T-helper 1 cell (primary cell): ENCODE measurements at places on chromosomes 5 and 9.

DNA sequence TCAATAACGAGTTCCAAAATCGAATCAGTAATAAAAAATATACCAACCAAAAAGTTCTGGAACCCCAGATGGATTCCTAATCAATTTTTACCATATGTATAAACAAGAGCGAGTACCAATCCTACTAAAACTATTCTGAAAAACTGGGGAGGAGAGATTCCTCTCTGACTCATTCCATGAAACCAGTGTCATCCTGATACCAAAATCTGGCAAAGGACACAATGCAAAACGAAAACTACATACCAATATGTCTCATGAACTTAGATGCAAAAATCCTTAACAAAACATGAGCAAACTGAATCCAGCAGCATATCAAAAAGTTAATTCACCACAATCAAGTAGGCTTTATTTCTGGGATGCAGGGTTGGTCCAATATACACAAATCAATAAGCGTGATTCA is 30.5 kb upstream of the MACIR start:
- DNase-seq: peak; percentile 9

DNA sequence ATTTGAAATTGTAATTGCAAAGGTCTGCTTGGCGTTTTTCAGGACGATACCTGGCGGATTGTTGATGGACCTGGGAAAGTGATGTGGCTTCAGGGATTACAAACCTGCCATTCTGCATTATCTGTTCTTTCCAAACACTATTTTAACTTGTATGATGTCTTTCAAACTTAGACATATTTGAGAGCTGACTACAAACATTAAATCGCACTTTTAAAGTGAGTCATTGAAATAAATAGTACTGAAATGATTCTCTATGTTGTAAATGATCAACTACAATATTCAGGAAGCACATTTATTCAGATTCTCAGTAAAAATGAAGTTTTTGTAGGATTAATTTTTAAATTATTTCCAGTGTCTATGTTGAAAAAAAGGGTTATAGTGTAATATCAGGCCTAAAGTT is 32.3 kb upstream of the TMEM171 start:
- no peak for DNase-seq

DNA sequence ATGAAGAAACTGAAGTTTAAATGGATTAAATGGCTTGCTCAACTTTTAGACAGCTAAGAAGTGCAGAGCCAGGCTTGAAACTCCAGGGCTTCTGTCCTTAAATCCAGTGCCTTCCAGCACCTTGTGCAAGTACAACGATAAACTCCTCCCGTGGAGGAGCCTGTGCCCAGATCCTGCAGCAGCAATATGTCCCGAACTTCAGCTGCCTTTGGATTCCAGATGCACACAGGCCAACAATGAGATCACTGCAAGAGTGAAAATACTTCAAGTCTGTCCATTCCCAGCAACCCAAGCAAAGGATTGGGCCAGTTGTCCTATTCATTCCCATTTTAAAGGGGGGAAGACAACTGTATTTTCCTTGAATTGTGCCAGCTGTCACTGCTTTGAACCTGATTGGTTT is 199.6 kb downstream of the CRB2 start:
- no peak for DNase-seq

DNA sequence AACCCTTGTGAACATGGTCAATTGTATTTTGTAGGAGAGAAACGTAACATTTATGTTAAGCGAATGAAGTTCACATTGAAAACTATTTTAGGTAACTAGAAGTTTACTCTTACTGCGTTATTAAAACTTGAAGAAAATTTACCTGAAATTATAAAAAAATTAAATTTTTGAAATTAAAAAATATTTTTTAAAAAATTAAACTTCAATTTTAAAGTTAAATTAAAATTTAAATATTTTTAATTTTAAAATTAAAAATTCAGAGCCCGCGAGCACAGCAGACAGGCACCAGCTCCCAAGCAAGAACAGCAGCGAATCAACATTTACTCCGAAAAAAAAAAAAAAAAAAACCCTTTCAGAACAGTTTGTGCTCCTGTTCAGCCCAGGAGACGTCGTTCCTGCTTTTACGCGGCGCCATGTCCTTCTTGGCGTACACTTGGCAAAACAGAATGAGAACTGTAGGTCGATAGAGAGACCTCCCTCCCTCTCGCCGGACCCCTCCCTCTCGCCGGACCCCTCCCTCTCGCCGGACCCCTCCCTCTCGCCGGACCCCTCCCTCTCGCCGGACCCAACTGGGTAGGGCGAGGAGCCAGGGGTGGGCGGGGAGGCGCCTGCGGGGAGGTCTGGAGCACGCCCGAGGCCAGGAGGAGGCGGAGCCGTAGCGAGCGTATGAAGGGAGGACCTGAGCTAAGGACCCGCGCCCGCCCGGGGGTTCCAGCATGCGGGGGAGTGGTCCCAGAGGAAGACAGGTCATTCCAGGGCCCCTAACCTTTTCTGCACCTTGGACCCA is 235.8 kb downstream of the ROR2 start:
- DNase-seq: peak; percentile 25

GRCh38 chr9:115596021-115596745 is 478.2 kb upstream of the TNC start:
- DNase-seq: no peak

- no peak for DNase-seq
Observed at GRCh38 chr5:163623986-163624385, 118.6 kb downstream of the MAT2B start.

DNA sequence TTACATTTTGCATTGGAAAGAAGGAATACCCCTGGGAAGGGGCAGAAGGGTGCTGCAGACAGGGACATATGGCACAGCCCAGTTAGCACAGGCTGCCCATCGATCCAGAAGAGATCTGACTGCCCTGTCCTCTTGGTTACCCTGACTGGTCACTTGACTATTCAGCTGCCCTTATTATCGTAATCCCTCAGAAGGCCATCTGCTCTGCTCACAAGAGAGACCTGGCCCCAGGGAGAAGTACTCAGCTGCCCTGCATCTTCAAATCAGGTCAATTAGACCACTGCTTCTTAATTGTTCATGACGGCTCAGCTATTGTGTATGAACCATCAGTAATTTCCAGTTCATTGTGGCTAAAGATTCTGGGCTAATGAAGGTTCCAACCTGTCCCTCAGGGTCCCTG is 345.0 kb downstream of the TLE1 start:
- DNase-seq: no peak

- no peak for DNase-seq
Observed at GRCh38 chr5:9411142-9411541, 134.7 kb downstream of the SEMA5A start.

- DNase-seq: no peak
Observed at GRCh38 chr5:124408738-124409453, 337.5 kb downstream of the ZNF608 start.

DNA sequence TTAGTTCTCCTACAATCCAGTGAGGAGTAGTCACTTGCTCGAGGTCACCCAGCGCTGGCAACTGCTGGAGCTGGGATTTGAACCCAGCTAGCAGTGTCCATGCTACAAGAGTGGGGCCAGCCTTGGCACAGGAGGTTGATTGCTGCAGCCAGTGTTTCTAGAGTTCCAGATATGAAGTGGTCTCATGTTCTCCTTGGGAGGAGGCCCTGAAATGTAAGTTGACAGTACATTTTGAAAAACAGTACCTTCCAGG is 802 bp downstream of the CCDC107 start:
- DNase-seq: no peak

DNA sequence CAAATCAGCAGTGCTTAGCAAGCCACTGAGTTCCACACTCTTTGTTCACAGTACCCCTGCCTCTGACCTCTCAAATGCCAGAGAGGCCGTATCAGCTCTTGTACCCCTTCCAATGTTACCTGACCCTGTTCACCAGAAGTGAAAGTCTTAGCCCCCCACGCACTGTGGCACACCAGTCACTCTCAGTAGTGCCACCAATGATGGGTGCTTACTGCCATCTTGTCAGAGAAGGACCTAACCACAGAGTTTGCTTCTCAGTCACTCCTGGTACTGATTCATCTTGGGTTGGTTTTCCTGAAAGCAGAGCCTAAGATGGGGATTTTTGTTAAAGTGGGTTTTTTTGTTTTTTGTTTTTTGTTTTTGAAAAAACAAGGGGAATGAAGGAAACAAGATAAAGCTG is 28.8 kb upstream of the PANK3 start:
- DNase-seq: peak; percentile 3

GRCh38 chr9:68923480-68923879 is 90.4 kb downstream of the PRKACG start:
- DNase-seq: no peak

GRCh38 chr9:121662359-121662758 is 10.9 kb downstream of the DAB2IP start:
- no peak for DNase-seq

DNA sequence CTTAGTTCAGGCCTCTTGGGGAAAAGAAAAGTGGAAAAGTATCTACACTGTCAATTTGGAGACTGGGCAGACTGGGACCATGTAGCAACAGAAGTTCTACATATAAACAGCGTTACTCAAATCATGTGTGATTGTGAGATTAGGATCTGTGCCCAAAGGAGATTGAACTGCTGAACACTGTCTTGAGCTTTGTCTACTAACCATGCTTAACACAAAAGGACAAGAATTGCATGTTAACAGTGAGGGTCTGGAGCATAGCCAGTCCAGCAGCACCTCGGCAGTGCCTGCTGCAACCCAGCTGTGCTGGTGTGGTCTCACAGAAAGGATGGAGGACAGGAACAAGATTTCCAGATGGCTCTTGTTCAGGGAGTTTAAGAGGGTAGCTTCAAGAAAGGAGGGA is 5.7 kb downstream of the PAM start:
- DNase-seq: no peak

DNA sequence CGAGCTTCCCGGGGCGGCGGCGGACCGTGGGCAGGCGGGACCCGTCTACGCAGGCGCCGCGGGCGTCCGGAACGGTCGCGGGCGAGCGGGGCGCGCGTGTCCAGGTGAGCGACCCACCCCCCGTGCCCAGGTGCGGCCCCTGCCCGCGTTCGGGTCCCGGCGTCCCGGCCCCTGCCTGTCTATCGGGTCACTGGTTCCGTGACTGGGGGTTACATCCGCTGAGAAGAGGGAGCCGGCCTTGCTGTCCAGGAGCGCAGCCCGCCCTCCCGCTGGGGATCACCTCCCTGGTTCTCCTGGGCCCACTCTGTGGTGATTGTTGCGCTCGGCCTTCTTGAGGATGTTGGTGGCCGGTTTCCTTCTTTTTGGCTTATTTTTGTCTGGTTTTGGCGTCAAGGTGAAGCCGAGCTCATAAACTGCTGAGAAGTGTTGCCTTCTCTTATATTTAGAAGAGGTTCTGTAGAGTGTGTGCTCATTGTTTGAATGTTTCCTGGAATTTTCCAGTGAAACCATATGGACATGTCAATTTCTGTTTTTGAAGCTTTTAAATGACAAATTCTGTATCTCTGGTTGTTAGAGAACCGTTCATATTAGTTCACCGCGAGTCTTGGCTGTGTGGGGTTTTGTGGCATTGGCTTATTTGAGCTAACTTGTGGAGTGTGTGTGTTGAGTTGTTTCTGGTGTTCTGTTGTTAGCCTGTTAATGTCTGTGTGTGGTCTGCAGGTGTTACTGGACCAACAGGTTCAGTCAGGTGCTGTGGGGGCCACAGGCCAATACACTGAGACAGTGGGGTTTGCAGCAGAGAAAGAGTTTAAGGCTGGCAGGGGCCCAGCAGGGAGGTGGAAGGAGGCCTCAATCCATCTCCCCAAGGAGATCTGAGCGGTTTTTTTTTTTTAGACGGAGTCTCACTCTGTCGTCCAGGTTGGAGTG is 621 bp downstream of the CEP72 start:
- no peak for DNase-seq

DNA sequence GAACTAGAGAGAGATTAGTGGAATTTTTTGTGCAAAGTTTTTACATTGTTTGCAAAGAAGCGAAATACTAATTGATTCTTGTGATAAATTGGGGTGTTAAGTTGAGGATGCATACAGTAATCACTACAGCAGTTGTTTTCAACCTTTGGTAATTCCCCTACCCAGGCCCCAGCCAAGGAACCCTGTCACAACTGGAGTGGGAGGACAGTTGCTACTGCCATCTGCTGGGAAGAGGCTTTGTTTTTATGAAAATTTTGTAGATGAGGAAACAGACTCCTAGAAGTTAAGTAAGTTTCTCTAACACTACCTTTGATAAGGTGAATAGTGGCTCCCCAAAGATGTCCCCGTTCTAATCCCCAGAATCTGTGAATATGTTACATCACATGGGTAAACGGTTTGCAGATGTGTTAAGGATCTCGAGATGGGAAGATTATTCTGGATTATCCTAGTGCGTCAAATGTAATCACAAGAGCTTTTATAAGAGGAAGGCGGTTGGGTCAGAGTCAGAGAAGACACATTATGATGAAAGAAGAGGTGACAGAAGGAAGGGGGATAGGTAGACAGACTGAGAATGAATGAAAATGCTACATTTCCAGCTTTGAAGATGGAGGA is 34.0 kb upstream of the PPP1R2B start:
- DNase-seq: no peak

- DNase-seq: no peak
Observed at GRCh38 chr5:103404483-103404882, 145.9 kb downstream of the MACIR start.

GRCh38 chr9:68678430-68678829 is 26.6 kb upstream of the PIP5K1B start:
- DNase-seq: no peak

- DNase-seq: no peak
Observed at GRCh38 chr5:67248703-67249589, 52.3 kb upstream of the CD180 start.
